CD4-positive, alpha-beta T cell treated with Interleukin-12 subunit alpha and Interleukin-12 subunit beta, for 1 hour (primary cell): ENCODE measurements at places on chromosomes 5 and 9.

DNA sequence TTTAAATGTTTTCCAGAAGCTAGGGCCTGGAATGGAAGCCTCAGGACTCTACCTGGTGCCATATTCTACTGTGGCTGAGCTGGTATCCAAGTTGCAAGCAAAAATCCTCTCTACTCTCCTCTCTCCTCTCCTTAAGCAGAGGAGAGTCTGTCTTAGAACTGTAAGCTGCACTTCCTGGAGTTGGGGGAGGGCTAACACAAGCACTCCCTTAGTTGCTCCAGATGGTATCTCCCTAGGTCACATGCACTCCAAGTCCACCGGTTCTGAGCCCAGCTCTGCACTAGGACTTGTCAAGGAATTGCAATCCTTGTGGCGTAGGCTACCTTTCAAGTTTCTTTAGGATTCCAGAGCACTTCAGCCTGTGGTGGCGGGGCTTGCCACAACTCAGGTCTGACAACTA lies 513.9 kb upstream of the RGMB start:
- no peak for DNase-seq

DNA sequence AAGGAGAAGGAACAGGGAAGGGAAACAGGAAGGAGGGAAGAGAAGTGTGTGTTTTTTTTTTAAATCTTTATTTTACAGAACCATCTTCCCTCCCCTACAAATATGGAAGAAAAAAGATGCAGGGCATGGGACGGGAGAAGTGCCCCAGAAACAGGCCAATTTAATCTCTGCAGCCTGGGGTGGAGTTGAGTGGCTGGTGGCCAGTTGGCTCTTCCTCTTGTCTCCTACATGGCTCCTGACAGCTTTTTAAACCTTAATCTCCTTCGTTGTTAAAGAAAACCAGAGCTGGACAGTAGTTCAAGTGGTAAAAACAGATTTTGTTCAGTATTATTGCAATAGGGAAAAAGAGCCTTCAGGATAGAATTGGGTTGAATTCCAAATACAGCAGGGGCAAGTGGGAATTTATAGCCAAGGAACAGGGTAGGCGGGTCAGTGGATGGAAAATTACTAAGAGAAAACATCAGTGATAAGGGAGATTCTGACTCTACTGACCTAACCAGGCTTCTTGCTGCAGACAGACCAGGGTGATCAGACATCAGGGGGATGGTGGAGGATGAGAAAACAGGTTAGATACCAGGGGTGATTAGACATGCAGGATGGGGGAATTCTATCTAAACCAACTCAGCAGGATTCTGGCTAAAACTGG lies 125.1 kb upstream of the CLINT1 start:
- DNase-seq: no peak

- DNase-seq: no peak
Measured at GRCh38 chr5:8710426-8710930, 835.4 kb downstream of the SEMA5A start.

- no peak for DNase-seq
Measured at GRCh38 chr9:19130436-19130835, 3.1 kb upstream of the PLIN2 start.

DNA sequence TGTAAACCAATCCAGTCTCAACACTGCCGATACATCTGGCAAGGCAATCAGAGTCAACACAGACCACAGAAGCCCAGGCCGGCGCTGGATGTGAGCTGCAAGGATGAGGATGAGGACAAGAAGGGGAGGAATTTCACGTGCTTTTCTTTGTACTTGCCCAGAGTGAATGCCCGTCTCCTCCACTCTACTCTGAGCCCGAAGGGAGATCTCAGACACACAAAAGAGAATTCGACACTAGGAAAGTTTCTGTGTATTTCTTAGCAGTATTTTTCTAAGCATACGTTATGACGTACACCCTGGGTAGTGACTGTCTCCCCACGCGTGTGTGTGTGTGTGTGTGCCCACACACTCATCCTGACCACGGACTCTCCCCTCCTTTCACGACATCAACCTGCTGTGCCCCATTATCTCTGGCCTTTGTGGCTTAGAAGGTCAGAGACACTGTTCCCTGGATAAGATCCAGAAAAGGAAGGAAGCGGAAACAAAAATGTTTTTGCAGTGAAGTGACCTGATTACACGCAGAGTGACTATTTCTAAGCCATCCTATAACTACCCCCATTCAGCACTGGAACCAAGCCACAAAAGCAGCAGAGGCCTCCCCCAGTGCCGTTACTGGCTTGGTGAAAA lies 227.3 kb upstream of the DAPK1 start:
- DNase-seq: no peak

DNA sequence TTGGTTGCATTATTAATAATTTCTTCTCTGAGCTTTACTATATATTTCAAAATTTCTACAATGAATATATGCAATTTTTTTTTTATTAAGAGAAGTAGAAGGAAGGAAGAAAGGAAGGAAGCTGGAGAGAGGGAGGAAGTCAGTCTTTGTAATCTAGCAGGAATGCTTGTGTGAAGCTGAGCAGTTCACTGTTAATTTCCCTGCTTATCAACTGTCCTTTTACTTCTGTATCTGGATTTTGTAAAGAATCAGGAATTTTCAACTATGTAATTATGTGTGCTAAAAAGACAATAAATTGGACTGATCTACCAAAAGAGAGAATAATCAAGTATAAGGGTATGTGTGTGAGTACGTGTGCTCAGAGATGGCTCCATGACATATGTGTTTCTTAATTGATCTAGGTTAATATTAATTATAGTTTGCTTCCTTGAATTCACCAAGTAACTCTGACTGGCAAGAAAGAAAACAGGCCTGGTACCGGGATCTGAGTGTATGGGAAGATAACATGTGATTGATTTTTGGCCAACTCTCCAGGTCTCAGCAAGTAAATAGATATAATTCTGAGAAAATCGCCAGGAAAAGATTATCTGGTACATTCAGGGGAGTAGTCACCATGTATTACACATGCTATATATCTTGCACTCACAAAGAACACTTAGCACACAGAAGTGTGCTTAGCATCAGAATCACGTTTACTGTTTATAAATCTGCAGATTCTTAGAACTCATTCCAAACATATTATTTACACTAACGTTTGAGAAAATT lies 1758.8 kb upstream of the WWC1 start:
- DNase-seq: no peak

DNA sequence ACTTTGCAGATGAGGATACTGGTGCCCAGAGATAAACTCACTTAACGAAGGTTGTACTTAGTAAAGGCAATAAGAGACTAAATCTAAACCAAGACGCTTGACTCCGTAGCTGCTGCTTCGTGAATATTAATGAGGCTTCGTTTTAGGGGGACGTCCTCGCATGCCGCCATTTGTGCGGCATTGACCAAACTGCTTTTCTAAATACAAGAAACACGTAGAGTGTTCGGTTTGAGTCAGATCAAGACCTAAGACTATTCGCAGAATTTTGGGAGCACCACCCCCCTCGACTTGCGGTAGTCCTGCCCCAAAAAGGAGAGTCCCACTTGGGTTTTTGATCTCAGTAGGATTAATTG lies 1.1 kb downstream of the NPM1 start:
- DNase-seq: no peak

DNA sequence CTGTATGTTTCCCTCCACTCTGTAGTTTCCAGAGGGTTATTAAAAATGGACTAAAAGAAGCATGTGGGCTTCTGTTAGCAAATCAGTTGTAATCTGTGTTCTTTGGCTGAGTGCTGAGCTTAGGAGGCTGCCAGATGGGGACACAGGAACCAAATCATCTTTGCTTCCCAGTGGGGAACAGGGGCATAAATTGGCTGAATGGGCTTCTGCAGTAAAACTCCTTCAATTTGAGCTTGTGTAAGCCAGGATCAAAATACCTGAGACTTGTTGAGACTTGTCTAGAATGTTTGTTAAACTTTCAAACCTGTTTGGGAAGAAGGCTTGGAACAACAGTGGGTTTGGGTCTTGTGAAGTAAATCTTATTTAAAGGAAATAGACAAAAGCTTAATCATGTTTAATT lies 32.2 kb upstream of the TNFAIP8 start:
- DNase-seq: no peak

- DNase-seq: no peak
Measured at GRCh38 chr9:13331320-13331719, 51.8 kb upstream of the MPDZ start.

GRCh38 chr9:83652433-83652832 lies 29.5 kb downstream of the IDNK start:
- no peak for DNase-seq
